ENCODE measurements at places on chromosomes 16 and 17. TPM values are rescaled to one million over a fixed set of nuclear protein-coding genes. Genes with fewer than 3 reads are reported as not detected.

MIEF2 gene
- total RNA-seq, result 5.6 TPM

RASL10B gene
- total RNA-seq, result 0.80 TPM

UTS2R gene
- not detected for total RNA-seq

PYDC1 gene
- total RNA-seq, result not detected

TBX6 gene
- 0.83 TPM for total RNA-seq

PMFBP1 gene
- total RNA-seq, result 0.09 TPM

KRTAP3-3 gene
- not detected for total RNA-seq

Data from CD8-positive, alpha-beta memory T cell (primary cell).